ENCODE measurements at places on chromosomes 4 and X. TPM values are rescaled to one million over a fixed set of nuclear protein-coding genes. Genes with fewer than 3 reads are reported as not detected.
A peak's percentile ranks its signal among the peaks of the same experiment; 100 is the strongest.

- no peaks in the 10 kb centered on the region for H3K27me3 ChIP-seq
- no peak for DNase-seq
- H3K27ac ChIP-seq = no peak overlapping the region
- no peaks in the 10 kb centered on the region for H3K4me1 ChIP-seq
These were observed 87.4 kb downstream of the PDGFC start for GRCh38 chr4:156884183-156884582.

DNA sequence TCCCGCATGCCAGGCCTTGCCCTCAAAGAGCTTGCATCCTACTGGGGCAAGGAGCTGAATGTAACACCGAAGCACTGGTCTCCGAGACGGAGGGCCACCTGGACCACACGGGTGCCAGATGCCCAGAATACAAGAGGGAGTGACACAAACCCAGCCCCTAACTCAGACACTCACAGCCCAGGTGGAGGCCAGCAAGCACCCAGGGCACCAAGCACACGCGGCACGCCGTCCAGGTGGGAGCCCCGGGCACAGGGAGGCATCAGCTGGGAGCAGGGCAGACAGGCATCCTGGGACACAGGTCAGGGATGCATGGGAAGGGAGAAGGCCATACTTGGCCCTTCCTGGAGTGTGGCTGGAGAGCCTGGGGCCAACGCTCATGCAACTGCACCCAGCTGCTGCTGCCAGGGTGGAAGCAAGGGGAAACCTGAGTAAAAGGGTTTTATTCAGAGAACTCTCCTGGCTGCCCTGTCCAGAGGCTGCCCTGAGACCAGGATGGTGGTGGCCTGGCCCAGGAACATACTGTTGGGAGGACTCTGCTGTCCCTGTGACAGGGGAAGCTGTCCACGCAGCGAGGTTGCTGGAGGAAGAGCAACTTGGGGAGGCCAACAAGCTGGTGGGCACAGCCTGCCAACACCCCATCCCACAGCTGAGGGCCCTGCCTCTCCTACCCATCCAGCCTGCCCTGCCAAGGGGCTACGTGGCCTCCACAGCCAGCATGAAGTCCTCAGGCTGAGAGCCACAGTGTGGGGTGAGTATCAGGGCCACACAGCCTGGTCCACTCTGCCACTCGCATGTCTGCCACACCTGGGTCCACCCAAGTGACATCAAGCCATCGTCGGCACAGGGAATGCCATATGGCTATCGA lies 22.2 kb upstream of the PPP2R2C start:
- no peak overlapping the region for H3K27ac ChIP-seq
- no peak for DNase-seq
- H3K27me3 ChIP-seq = peaks cover 4% of the 10 kb centered on the region
- no peaks in the 10 kb centered on the region for H3K4me1 ChIP-seq

DNA sequence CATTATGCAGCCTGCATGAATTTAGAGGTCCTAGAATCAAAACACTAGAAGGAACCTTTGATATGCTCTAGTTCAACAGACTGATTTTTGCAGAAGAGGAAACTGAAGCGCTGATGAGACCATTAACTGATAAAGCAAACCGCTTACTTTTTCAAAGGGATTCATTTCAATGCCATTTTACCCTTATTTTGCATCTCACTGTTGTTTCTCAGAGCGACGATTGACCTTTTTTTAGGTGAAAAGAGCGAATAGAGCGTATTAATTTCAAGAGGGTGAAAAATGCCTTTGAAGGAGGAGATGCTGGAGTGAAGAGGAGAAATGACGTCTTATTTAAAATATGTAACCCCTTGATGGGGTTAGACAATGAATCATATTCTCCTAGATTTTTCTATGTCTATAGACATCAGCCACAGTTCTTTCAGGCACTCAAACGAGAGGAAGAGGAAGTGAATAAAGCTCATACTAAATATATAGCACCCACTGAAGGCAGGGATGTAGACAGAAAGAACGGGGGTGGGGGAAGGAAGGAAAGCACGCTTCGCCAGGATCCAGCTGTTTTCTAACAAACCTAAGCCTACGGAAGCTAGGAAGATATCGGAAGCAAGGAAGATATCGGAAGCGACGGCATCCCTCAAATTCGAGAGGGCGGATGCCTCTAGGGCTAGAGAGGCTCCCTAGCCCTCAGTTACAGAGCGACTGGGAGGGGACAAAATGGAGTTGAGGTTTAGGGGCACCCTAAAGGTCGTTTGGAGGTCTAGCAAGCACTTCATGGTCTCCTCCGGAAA lies 848 bp downstream of the ACSL4 start:
- peak overlapping the region; percentile 77 for H3K4me3 ChIP-seq
- H3K4me1 ChIP-seq = peaks cover 10% of the 10 kb centered on the region
- peak overlapping the region; percentile 90 for H3K27ac ChIP-seq
- H3K36me3 ChIP-seq = no peaks in the 10 kb centered on the region

GRCh38 chr4:158809611-158810486 lies 41.0 kb downstream of the FNIP2 start:
- DNase-seq = no peak
- peaks cover 94% of the 10 kb centered on the region for H3K4me1 ChIP-seq
- peak overlapping the region; percentile 10 for H3K4me3 ChIP-seq
- H3K36me3 ChIP-seq = no peaks in the 10 kb centered on the region
- H3K27ac ChIP-seq = peak overlapping the region; percentile 75

- H3K4me1 ChIP-seq = peaks cover 15% of the 10 kb centered on the region
- H3K27ac ChIP-seq = peak overlapping the region; percentile 56
- H3K36me3 ChIP-seq = peaks cover 46% of the 10 kb centered on the region
- DNase-seq = peak; percentile 77
- no peak overlapping the region for H3K4me3 ChIP-seq
These were observed 48.3 kb downstream of the SEL1L3 start for GRCh38 chr4:25814301-25815136.

DNA sequence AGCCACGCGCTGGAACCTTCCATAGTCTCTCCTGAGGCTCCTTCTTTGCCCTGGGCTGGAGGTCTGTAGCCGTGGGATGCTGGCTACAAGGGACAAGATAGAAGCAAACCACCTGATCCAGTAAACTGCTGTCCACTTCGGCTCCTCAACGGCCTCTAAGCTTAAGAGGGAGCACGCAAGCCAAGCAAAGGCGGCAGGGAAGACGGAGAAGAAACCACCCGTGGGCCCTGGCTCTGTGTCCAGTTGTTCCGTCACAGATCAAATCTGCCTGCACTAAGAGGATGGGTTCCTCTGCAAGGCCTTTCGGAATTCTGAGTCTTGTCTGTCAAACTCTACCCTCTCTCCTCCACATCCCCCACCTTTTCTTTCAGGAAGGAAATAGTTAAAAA lies 401 bp upstream of the EDNRA start:
- peaks cover 16% of the 10 kb centered on the region for H3K27me3 ChIP-seq
- peak overlapping the region; percentile 75 for H3K27ac ChIP-seq
- no peak for DNase-seq
- no peaks in the 10 kb centered on the region for H3K36me3 ChIP-seq
- H3K4me3 ChIP-seq = peak overlapping the region; percentile 58

GRCh38 chrX:38154818-38155217 lies 65.9 kb downstream of the SRPX start:
- H3K27ac ChIP-seq = no peak overlapping the region
- no peaks in the 10 kb centered on the region for H3K27me3 ChIP-seq
- no peaks in the 10 kb centered on the region for H3K4me1 ChIP-seq

CT83 gene
- total RNA-seq = not detected

HPSE gene
- 5.5 TPM for total RNA-seq
